ENCODE measurements at places on chromosomes 7 and 10.

GRCh38 chr7:130366564-130366963 is 13.7 kb upstream of the CPA1 start:
- no peak for DNase-seq

DNA sequence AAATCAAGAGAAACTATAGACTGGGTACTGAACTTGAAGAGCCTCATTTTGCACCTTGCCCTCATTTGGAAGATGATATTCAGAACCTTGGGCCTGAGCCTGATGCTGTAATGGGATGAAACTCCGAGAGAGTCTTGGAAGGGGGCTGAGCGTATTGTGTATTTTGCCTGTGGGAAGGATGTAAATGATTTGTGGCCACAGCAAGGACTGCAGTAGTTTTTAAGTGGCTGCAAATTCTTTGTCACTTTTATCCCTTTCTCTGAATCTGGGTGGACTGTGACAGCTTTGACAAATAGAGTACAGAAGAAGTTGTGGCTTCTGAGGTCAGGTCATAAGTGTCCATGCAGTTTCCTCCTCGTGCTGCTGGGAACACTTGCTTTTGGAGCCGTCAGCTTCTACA is 221.2 kb downstream of the ADRA2A start:
- no peak for DNase-seq

DNA sequence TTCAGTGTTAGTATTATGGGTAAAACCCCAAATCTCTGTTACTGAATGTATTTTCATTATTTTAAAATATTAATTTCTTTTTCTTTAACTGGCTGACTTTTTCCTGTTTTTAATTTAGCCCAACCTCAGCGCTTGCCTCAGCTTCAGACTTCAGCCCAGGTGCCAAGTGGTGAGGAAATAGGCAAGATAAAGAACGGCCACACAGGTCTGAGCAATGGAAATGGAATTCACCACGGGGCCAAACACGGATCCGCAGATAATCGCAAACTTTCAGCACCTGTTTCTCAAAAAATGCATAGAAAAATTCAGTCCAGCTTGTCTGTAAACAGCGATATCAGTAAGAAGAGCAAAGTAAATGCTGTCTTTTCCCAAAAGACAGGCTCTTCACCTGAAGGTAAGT is 57.5 kb downstream of the MDFIC start:
- DNase-seq, result no peak

DNA sequence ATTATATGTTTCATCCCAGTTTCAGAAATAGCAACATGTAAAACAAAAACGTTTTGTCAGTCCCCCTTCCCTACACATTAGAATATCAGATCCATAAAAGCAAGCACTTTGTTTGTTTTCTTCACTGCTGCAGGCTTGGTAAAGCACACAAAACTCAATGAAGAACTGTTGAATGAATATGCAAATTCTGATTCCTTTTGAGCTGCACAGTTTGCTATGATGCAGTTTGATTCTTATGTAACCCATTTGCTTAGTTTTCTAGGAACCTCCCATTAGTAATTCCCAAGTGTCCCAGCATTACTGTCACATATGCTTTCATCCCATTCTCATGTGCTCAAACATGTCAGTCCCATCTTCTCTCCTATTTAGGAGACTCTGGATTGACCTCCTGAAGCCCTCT is 26.1 kb upstream of the CHCHD3 start:
- no peak for DNase-seq

DNA sequence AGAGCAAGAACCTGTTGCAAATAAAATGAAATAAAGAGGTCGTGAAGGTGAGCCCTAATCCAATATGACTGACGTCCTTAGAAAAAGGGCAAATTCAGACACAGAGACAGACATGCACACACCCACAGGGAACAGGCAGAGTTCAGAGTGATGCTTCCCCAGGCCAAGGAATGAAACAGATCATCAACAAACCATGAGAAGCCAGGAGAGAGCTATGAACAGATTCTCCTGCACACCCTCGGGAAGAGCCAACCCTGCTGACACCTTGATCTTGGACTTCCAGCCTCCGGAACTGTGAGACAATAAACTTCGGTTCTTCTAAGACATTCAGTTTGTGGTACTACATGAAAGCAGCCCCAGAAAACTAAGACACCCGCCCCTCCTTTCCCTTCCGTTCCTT is 290.4 kb upstream of the KLF6 start:
- DNase-seq, result no peak

DNA sequence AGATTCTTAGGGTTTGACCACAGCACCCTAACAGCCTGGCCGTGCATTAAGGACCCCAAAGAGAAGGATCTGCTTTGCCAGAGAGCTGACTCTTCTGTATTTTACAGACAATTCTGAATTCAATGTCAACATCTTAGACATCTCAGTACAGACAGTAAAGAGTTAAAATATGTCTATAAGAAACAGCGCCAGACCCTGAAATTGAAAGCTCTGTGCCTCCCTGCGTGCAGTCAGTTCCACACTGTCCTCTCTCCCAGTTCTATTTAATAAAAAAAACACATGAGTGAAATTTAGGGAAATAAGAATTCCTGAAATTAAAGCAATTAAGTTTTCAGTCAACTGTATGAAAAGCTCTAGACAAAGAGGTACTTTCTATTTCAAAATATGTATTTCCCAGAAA is 45.1 kb downstream of the MET start:
- no peak for DNase-seq

Data from activated naive CD4-positive, alpha-beta T cell treated with Interleukin-2 at 50 U/mL for 16 hours (primary cell).